ENCODE measurements at places on chromosomes 12 and 14.

GRCh38 chr12:74818412-74818811, 280.8 kb downstream of the ATXN7L3B start:
- no peak for DNase-seq

DNA sequence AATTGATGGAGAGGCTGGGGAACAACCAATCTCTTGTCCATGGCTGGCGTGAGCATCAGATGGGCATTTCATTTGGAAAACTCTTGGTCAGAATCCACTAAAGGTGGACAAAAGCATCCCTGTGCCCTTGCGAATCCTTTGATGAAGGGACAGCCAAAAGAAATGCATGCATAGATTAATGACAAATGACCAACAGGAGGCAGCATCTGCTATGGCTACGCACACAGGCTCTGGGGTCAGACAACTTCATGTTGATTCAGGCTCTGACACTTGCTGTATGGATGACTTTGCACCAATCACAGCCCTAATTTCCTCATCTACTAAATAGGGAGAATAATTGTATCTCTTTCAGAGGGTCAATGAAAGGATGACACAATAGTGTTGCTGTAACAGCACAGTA, 117.5 kb downstream of the ASCL4 start:
- DNase-seq: no peak

DNA sequence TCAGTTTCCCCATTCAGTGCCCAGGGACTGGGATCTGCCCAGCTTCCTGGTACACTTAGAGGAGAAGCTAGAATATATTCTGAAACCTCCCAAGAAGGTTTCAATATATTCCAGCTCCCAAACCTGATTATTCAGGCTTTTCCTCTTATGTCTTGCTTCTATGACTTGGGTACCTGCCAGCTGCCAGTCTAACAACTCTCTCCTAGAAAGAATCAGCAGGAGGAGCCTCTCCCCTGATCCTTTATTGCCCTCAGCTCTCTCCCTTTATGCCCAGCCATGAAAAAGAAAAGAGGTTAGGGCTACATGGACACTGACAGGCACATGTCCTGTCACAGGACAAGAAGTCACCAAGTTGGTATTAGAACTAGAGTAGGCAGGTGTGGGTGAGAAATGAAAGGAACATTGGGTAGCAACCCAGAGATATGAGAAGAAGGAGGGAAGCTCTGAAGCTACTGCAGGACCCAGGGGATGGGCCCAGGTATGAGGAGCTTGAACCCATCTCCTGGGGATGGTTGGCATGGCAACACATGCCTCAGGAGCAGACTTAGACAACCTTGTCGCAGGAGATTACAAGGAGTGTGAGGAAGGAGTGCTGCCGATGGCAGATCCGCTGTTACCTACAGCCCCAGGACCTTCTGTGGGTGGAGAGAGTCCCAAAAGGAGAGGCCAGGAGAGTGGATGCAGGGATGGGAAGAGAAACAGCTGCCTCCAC, 2.0 kb upstream of the CACNB3 start:
- no peak for DNase-seq

DNA sequence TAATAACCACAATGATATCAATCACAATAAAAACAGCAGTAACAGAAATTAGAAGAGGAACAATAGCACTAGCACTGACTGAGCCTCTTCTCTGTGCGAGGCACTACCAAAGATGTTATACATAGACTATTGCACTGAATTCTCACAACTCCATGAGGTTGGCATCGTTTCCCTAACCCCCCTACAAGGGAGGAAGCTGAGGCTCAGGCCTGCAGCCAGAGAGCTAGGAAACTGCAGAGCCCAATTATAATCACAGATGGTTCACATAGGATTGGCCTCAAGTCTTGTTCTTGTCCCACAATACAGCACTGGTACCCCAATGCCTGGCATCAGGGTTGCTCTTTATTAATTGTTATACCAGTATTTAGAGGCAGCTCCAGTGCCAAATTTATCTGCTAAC, 278.0 kb downstream of the CEP128 start:
- DNase-seq: no peak

DNA sequence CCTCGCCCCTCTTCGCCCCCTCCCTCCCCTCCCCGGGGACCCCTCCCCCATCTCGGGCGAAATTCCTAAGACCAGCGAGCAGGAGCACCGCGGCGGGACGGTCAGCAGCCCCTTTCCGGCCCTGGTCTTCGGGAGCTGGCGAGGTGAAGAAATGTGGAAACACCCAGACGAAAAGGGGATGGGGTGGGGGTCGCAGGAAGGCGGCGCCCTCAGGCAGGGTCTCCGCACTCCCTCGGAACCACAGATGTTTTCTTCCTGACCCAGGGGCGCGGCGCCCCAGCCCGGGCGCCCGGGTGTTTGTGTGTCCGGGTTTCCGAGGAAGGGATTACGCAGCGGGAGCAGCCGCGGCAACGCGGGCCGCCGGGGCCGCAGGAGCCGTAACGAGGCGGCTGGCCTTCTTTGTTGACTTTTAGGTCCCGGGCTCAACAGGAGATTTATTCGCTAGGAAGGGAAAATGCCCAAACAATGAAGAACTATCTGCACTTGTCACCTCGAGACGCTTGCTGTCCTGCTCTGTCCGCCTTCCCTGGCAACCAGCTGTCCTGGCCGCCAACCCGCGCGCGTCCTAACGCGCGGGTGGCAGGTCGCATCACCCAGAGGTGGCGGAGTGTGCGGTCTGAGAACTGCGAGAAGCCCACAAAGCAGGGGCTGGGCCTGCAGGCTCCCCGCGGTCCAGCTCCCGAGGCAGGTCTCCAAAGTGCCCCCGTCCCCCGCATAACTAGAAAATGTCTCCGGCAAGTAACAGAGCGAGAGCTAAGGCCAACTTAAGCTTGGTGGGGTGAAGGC, 7.0 kb downstream of the FOXA1 start:
- DNase-seq: no peak

DNA sequence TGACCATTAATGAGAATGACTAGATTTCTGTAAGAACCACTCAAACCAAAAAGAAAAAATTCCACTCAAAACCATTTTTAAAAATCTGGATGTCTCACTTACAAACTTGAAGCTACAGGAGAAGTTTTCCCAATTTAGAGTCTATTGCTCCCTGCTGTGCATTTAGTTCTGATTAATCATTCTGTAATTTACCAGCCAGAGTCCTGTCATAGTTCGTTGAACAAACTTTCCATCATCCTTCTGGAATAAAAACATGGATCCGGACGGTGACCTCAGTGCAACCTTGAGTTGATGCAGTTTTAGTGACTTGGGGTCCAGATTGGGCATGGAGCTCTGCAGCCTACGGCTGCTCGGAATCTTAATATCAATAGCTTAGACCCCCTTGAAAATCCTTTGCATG, 73.4 kb downstream of the PRMT8 start:
- no peak for DNase-seq

Measured in stimulated activated CD8-positive, alpha-beta memory T cell treated with anti-CD3 and anti-CD28 coated beads, Interleukin-4, amount 100 ng/mL, for 1 hour (primary cell).